ENCODE measurements at places on chromosomes 6 and 20.
A peak's percentile ranks its signal among the peaks of the same experiment; 100 is the strongest.

DNA sequence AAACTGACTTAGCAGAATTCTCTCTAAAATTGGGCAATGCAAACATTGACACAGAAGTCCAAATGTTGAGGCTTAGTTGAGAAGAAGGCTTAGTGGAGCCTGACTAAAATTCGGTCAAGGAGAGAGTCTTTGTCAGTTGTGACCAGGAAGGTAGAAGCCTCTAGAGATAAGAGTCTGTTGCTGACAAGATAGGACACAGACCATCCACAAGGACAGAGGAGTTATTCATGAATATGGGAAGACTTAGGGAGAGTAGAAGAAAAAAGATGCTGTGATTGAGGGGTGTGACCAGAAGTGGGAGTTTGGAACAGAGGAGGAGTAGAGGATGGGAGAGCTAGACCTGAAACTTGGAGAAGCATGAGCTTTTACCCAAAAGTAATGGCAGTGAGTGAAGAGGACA lies 7.2 kb upstream of the FAXC start:
- no peak for DNase-seq

DNA sequence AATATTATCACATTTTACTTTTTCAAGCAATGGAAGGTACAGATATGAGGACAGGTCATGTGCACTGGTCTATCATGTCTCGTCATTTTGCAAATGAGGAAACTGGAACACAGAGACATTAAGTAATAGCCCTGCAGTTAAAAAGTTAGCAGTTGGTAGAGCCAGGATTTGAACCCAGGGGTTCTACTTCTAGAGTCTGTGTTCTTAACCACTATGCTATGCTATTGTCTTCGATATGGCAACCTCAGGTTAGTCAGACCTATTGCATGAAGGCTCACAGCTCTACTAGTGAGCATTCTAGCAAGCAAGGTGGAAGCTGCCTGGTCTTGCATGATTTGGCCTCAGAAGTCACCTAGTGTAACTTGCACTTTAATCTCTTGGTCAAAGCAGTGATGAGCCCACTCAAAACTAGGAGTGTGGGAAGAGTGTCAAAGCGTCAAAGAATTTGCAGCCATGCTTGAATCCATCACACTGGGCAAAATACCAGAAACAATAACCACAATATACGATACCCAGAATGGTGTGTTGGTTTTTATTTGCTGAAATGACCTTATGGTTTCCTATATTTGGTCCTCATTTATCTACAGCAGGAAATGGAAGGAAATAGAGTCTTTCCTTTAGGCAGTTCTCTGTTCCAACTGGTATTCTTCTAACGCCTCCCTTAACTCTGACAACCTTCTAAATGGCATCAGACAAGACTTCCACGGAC lies 20.4 kb upstream of the BMP2 start:
- peak; percentile 46 for DNase-seq

DNA sequence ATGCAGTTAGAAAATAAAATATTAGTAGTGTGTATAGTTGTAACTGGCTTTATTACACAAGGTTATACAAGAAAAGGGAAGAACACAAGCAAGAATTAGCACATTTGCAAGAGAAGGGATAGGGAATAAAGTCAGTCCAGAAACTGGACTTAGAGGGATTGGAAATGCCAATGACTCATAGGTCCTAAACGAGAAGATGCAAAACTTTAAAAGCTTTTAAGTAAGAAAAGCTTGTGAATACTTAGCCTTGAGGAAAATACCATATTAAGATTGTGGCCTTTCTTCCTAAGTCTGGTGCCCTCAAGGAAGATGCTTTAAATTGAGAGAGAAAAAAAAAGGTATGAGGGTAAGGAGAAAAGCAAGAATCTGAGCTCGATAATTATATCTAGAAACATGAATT lies 102.3 kb upstream of the MCHR2 start:
- peak; percentile 35 for DNase-seq

- no peak for DNase-seq
These were observed 35.0 kb downstream of the LRRC1 start for GRCh38 chr6:53829698-53830221.
